ENCODE measurements at places on chromosomes 2 and 18.

DNA sequence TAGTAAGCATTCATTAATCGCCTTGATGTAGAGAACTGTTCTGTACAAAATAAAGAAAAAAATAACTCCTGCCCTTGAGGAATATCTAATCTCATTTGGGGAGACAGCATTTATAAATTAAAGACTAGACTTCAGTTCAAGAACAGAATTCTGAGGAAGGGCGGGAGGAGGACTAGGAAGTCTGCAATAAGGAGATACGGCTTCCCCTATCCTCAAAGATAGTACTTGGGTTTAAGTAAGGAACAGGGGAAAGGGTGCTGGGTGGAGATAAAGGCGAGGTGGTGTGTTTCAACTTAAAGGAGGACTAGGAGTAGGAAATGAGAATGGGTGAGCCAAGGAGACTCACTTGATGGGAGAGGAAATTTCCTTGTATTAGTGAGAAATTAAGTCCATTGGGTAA is 121.9 kb upstream of the MSTN start:
- no peak for DNase-seq

- DNase-seq, result no peak
Observed at GRCh38 chr2:199019898-199020507, 437.7 kb downstream of the SATB2 start.

- no peak for DNase-seq
Observed at GRCh38 chr18:13357289-13357688, 138.7 kb downstream of the LDLRAD4 start.

GRCh38 chr2:19225931-19226330 is 132.5 kb downstream of the OSR1 start:
- no peak for DNase-seq

GRCh38 chr2:11993749-11994148 is 247.3 kb downstream of the LPIN1 start:
- no peak for DNase-seq

DNA sequence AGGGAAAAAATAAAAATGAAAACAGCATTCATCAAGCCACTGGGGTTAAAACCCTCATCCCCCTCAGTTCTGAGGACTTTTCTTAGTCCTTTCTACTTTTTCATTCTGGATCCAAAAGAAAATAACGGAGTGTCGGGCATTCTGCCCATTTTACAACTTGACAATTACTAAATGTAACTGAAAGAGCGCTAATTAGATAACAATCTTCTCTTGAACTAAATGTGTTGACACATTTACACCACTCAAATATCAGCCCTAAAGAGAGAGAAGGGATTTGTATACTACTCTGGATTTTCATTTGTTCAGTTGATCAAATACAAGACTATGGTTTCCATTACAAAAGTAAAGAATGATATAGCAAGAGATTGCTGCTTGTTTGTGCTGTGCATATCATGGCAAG is 27.5 kb downstream of the ABCA12 start:
- no peak for DNase-seq

DNA sequence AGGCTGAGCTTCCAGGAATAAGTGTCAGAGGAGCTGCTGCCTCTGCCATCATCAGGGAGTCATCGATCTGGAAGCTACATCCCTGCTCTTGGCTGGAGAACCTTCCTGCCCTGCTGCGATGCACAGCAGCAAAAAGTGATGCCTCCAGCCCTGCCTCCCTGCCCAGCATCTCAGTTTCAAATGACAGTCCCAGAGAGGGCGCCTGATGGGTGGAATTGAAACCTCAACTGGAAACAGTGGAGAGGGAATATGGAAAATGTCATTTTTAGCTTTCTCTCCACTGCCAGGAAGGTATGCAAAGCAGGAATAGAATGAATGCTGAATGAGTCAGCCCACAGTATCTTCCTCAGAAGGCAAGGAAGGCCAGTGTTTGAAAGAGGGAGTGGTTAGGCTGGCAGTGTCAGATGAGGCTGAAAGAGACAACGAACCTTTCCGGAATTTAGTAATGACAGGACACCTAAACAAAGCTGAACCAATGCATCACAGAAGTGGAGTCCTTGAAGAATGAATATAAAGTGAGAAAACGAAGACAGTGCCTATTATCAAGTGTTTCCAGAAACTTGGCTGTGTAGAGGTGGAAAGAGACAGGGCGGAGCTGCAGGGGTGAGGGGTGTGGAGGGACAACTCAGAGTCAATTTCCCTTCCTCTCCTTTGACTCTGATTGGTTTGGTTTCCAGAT is 153.9 kb upstream of the NDUFV2 start:
- no peak for DNase-seq

DNA sequence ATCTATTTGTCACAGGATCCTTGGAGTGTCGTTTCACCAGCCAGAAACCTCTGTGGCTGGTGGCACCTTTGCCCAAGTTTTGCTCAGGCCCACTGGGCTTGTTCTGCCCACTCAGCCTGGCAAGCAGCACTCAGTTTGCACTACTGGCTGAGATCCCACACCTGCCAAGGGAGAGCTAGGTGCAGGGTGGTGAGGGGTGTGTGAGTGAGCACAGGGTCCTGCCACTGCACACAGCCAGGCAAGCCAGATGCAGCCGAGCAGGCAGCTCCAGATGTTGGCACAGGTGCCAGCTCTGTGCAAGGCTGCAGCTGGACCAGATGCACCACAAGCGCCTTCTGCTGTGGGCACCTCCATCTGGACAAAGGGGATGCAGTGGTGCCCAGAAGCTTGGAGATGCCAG is 281.7 kb upstream of the UBE2E3 start:
- DNase-seq, result no peak

DNA sequence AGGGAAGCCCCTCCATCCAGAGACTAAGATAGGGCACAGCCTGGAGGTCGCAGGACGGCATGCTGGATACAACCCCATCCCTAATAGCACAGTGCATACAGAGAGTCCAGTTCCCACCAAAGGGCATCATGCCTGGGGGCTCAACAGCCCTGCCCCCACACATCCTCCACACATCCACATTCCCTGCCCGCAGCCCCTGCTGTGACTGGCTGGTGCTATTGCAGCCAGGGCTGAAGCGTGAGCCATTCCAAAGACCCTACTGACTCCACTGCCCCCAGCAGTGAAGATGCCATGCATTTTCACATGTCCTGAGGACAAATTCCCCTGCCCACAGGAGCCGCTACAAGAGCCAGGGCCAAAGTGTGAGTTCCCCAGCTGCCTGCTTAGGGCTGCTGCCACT is 641.6 kb downstream of the METTL4 start:
- DNase-seq, result no peak

- no peak for DNase-seq
Observed at GRCh38 chr2:238139196-238140039, 950 bp downstream of the KLHL30 start.

GRCh38 chr2:37858400-37858711 is 66.7 kb upstream of the RMDN2 start:
- DNase-seq, result no peak

- no peak for DNase-seq
Observed at GRCh38 chr18:79955302-79956075, 4.0 kb upstream of the SLC66A2 start.

- no peak for DNase-seq
Observed at GRCh38 chr2:70094978-70095719, 7.9 kb downstream of the PCBP1 start.

DNA sequence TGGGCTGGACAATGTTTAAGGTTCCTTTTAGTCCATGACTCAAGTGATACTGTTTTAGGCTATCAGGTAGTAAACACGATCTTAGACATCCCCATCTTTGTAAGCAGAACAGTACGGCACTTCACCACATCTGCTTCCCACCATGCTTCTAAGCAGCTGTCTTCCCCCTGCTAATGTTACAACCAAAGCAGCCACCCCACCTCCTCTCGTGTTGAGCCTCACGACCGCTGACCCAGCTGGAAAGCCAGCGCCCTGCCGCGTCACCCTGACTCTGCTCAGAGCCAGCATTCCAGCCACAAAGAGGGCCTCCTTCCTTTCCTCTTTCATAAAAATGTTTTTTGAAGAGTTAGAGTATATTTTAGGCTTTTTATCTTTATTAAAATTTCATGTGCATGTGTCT is 9.4 kb downstream of the MTERF4 start:
- DNase-seq, result no peak

- DNase-seq, result no peak
Observed at GRCh38 chr2:88852753-88853402, 161.4 kb downstream of the RPIA start.

DNA sequence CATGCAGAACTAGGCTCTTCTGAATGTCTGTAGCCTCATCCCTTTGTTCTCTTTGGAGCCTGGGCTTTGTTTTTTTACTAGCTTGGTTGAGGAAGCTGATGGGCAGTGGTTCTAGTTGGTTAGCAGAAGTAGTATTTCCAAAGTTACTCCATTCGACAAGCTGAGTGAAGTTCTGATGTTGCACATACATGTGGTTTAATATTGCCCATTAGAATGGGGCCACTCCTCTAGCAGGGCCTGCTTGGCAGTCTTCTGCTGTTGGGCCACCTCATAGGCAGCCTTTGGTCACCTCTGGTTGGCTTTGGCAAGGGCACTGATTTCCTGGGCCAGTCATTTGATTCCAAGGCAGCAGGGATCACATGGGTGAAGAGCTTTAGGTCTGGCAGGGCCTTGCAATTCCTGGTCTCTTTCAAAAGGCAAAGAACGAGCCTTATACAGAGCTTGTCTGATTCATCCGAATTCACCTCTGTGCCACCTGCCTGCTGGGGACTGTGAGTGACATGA is 2.5 kb downstream of the RPIA start:
- no peak for DNase-seq

DNA sequence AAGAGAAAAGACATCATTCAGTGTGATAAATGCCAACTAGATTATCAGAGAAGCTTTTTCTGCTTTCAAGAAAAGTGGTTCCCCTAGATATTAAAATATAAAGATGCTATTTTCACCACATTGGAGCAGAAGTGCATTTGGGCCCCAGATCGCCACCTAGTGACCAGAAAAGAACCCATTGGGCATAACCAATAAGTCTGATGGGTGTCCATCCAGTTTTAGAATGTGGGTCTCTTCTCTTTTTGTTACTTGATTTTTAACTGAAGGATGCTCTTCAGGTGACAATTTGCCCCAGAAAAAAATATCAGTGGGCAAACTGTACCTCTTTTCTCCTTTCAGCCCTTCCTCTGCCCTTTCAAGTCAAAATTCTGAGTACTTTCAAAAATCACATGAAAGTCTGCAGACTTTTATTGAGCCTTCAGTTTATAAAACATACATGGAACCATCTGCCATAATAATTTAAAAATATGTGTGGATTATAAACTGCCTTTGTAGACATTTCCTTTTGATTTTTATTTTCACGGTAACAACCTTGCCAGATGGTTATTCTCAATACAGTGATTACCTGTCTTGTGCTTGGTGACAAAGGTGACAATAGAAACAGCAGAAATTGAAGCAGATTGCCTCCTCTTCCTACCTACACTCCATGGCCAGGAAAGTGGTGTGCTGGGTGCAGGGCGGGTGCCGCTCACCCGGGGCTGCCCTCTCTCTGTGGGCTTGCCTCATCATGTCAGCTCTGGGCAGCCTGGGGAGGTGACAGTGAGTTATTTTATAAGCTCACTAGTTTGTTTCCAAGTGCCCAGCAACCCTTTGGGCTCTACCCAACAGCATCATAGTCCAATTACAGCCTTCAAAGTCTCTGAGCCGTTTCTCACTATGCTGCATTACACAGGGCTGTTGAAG is 124.5 kb downstream of the DCDC2C start:
- DNase-seq, result no peak

GRCh38 chr2:37767046-37767445 is 95.6 kb upstream of the CDC42EP3 start:
- no peak for DNase-seq

DNA sequence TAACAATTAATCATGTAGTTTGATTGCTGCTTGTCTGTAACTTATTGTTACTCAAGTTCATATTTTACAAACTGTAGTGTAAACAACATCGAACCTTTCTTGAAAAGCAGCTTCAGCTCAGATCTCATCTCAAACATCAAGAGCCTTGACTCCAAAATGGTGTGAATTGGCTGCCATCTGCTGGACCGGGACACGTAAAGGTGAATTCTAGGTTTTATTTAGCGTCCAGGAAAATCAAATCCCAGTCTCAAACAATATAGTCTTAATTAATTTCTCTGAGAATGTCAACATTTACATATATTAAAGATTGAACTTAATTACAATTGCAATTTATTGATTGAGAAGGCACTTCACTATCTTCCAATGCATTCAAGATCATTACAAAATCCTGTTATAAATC is 453.0 kb downstream of the GALR1 start:
- DNase-seq, result no peak

DNA sequence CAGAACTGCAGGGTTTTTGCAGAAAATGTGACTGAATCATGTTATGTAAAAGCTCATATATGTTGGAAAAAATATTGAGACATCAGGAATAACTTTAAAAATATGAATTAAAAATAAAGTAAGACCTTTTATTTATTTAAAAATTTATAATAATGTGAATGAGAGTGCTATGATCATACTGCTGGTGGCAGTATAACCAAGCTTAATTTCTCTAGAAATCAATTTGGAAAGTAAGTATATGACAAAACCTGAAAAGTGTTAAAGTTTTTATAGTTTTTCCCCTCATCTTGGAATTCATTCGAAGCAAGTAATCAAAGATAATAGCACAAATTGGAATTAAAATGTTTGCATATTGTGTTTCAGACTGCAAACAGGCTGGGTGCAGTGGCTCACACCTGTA is 7.5 kb downstream of the SLC39A10 start:
- DNase-seq, result no peak

- no peak for DNase-seq
Observed at GRCh38 chr2:113116100-113116958, 11.1 kb upstream of the IL1RN start.

- DNase-seq, result no peak
Observed at GRCh38 chr2:238694136-238694755, 153.6 kb upstream of the TWIST2 start.

GRCh38 chr2:30248791-30249190 is 17.5 kb downstream of the LBH start:
- no peak for DNase-seq

DNA sequence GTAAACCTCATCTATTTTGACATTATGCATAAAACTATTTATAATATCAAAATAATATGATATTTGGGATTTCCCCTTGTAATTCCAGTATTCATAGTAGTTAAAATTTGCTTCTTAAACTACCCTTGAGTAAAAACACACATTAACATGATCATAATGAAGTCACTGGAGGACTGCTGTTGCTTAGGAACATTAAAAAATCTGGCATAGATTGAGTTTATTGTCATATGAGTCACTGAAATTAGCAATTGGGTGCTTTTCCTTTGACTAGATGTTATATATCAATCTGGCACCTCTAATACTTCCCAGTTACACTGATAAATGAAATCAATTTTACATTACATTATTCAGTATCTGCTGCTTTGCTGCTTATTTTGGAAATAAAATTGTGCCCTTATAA is 57.0 kb upstream of the ZC3H15 start:
- no peak for DNase-seq

DNA sequence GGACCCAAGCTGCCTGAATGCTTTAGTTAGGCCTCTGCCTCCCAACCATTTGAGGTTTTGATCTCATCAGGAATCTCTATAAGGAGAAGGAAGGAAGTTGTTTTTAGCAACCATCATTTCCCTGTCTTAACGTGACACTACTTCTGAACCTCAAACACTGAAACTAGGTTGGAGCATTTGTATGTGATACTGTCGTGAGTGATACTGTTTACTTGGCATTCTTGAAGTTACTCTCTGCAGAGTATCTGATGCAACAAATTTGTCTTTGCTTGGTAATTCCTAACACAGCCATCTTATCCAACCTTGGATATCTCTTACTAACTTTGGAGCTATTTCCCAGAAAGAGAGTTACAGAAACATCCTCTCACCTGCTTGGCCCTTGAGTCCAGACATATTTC is 22.1 kb downstream of the TTLL4 start:
- DNase-seq, result no peak

Data from activated CD8-positive, alpha-beta memory T cell treated with anti-CD3 and anti-CD28 coated beads for 1 hour (primary cell).